ENCODE measurements at places on chromosomes 5 and 9. TPM values are rescaled to one million over a fixed set of nuclear protein-coding genes. Genes with fewer than 3 reads are reported as not detected.
A peak's percentile ranks its signal among the peaks of the same experiment; 100 is the strongest.

The LRRC14B gene
- total RNA-seq, result not detected

The APBA1 gene
- total RNA-seq, result 1.7 TPM

DNA sequence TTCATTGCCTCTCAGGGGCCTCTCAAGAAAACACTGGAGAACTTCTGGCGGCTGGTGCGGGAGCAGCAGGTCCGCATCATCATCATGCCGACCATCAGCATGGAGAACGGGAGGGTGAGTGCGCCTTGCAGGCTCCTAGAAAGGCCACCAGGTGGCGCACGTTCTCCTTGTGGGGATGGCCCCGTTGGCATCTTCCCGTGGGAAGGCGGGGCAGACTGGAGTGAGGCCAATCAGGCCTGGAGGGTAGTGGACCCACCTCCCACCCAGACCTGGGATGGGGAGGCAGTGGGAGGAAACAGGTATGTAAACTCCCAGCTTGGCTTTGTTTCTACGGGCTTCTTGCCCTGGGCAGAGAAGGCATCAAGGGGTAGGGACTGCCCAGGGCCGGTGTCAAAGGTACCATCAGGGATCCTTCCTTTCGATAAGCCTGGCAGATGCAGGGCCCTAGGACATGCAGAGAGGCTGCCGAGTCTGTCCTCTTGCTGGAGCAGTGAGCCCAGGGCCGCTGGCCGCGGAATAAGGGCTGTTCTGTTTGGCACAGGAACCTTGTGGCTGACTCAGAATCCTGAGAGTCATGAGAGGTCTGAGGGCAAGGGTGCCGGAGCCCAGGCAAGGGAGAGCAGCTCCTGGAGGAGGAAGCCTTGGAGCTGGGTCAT lies 18.9 kb upstream of the SPTLC1 start:
- no peak overlapping the region for H3K27ac ChIP-seq
- DNase-seq, result peak; percentile 96
- no peaks in the 10 kb centered on the region for H3K4me1 ChIP-seq
- H3K4me3 ChIP-seq, result peak overlapping the region; percentile 29
- H3K27me3 ChIP-seq, result no peaks in the 10 kb centered on the region

DNA sequence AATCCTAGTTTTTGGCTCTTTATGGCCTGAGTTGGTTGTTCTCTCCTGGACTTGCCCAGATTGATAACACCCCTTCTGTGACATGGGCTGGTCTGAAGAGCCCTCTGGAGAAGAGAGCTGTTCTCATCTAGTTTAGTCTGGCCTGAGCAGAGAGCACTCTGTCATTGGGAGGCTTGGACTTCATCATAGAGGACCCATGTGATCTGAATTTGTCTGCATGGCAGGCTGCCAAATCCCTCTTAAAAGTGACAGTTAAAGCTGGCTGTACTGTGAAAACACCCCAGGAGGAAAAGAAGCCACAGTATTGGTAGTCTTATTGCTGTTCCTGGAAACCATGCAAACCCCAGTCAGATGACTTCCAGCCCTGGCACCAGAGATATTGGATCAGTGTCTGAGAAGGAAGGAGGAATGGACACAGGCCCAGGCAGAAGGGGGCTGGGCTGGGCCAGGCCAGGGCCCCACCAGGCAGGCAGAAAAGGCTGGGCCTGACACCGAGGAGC lies 3.7 kb upstream of the WDR31 start:
- no peak overlapping the region for H3K27ac ChIP-seq
- no peaks in the 10 kb centered on the region for H3K27me3 ChIP-seq
- no peak overlapping the region for H3K4me3 ChIP-seq
- DNase-seq, result no peak

GRCh38 chr9:98900244-98900643 lies 43.5 kb upstream of the COL15A1 start:
- H3K27ac ChIP-seq, result no peak overlapping the region
- DNase-seq, result no peak

GRCh38 chr5:90161414-90161813 lies 248.1 kb downstream of the CETN3 start:
- H3K4me1 ChIP-seq, result no peaks in the 10 kb centered on the region
- DNase-seq, result peak; percentile 72
- no peaks in the 10 kb centered on the region for H3K27me3 ChIP-seq
- no peak overlapping the region for H3K4me3 ChIP-seq
- H3K36me3 ChIP-seq, result no peaks in the 10 kb centered on the region
- H3K27ac ChIP-seq, result no peak overlapping the region
